Stimulated activated CD8-positive, alpha-beta memory T cell treated with anti-CD3 and anti-CD28 coated beads, Interleukin-4, amount 100 ng/mL, for 1 hour (primary cell): ENCODE measurements at places on chromosomes 13 and 19.

- DNase-seq = no peak
These were observed 2.4 kb downstream of the LNX2 start for GRCh38 chr13:27617881-27618321.

- DNase-seq = no peak
These were observed 413.7 kb downstream of the FGF14 start for GRCh38 chr13:101988140-101988539.

DNA sequence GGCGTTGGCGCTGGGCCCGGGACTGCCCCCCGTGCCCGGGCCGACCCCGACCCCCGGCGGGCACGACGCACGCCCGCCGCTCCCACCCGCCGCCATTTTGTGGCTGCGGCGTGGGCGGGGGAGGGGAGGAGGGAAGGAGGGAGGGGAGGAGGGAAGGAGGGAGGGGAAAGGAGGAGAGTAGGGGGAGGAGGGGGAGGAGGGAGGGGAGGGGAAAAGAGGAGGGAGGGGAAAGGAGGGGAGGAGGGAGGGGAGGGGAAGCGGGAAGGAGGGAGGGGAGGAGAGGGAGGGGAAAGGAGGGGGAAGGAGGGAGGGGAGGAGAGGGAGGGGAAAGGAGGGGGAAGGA is at the start of gene BTBD2:
Gene BTBD2 (minus strand): TSS at position 107 of the 343 bp plus-strand sequence. CDS start 11 bp downstream, at position 96.
- DNase-seq = peak; percentile 23

- no peak for DNase-seq
These were observed 919 bp upstream of the ADAMTS10 start for GRCh38 chr19:8611391-8611876.

GRCh38 chr13:39616087-39616694 is 13.2 kb upstream of the LHFPL6 start:
- DNase-seq = no peak

- DNase-seq = no peak
These were observed 25.9 kb downstream of the ARHGAP35 start for GRCh38 chr19:46886546-46887239.

DNA sequence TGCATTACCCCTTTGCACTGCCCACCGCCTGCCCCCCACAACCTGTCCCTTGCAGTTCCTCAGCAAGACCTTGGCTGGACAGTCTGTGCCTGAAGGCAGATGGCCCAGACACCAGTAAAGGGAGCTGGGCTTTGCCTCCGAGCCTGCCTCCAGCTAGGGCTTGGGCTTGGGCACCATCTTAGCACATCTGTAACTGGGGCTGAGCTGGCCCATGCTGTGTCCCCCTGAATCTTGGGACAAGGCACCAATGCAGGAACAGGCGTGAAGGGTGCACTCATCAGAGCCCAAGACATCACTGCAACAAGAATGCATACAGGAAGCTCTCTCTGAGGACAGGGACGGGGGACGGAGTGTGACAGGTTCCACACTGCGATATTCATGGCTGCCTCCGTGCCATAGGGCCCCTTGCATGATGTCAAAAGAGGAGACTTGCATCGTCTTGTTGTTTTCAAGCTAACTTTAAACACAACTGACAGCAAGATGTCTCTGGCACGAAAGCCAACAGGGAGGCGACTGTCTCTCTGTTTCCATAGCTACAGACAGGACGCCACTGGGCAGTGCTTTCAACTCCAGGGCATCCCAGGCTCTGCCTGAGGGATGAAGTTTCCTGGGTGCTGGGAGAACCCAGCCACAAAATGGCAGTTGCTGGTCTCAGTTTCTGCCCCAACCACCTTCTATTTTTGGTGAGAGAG is 8.7 kb upstream of the CHST8 start:
- DNase-seq = no peak

- DNase-seq = no peak
These were observed 5.0 kb downstream of the TLE5 start for GRCh38 chr19:3057275-3057714.

GRCh38 chr19:51188227-51188559 is 36.7 kb upstream of the CD33 start:
- DNase-seq = no peak

- DNase-seq = no peak
These were observed 107.1 kb downstream of the DACH1 start for GRCh38 chr13:71759651-71760511.

DNA sequence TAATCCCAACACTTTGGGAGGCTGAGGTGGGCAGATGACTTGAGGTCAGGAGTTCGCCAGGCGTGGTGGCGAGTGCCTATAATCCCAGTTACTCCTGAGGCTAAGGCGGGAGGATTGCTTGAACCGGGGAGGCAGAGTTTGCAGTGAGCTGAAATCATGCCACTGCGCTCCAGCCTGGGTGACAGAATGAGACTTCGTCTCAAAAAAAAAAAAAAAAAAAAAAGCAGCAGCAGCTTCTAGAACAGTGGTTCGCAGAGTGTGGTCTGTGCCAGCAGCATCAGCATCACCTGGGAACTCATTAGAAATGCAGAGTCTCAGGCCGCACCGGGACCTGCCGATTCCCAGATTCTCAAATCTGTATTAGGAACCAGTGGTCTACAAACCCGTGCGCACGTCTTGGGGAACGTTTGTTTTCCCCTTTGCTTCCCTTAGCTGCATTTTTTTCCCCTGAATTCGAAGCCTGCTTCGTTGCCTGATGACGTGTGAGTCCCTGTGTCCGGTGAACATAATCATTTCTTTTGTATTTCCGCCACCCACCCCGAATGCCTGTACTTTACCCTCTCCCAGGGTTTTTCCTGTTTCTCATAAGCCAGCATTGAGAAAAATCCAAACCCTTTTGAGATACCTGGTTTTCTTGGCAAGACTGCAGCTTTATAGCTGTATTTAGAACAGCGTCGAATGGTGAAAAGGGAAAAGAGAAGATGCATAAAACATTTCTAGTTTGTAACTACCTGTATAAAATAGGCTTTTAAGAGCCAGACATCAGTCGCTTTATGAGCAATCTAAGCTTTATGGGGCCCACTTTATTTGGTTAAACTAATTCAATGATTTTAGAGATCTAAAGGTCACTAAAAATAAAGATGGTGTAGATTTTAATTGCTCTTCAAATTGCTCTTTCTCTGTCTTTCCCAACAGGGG is 49.8 kb downstream of the BICRA start:
- DNase-seq = no peak

DNA sequence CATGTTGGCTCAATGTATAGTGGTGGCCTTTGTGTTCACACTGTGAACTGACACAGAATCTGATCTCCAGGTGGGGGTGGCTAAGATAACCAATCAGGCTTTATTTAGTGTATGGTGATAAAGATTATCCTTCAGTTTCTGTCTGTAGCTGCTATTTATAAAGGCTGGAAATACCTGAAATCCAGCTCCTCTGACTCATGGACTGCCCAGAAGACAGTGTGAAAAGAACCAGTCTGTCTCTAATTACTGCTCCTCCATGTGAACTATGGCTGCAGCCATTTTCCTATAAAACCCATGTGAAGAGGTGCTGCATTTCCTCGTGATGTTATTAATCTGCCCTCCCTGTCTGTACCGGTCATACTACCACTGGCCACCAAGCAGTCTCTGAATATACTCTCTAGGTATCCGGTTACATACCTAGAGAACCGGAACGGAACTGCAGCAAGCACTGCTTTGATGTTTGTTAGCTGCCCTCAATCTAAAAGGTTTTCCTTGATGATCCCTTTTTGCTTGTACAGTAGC is 238.0 kb downstream of the LHFPL6 start:
- DNase-seq = no peak

DNA sequence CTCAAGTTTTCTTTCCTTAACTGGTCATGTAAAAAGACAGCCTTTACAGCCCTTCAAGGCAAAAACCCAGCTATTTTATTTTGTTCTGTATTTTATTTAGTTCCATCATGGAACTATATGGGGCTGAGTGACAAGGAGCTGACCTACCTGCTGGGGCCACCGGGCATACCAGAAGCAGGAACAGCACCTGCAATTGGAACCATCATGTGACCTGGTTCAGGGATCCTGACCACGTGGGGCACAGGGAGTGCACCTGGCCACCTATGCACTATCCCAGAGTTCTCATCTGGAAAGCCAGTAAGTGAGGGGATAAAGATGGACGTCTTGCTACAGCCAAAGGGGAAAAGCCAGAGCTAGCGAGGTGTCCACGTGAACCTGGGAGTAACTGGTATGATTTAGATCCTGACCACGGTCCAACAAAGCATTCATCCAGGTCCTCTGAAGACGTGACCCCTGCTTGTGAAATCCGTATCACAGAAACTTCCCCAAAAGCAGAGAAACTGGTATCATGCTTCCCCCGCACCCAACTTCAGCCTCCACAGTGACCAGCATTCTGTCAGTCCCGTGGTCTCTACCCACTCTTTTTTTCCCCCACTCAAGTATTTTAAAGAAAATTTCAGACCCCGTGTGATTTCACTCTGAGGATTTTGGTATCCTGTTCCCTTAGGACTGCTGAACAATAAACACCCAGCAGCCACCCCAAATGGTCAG is 40.5 kb upstream of the SLC15A1 start:
- no peak for DNase-seq

GRCh38 chr13:44840131-44840530 is 149.1 kb downstream of the NUFIP1 start:
- DNase-seq = no peak

GRCh38 chr13:90640976-90641375 is 706.5 kb upstream of the MIR17HG start:
- DNase-seq = no peak

DNA sequence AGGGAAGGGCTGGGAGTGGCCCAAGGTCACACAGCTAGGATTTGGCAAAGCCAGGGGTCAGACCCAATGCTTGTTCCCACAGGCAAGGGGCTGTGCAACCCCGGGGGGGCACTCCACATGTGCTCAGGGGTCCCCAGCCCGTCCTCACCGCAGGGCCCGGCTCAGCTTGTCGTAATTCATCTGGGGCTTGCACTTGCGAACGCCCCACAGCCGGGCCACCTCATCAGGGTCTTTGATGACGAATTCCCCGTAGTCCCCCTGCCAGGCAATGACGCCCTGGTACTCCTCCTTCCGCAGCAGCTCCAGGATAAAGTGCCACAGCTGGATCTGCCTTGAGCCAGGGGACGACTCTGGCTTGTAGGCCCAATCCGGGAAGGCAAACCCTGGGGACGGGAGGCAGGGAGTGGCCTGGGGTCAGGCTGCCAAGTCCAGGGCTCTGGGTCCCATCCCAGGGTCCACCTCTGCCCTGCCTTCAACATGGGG is 4.7 kb downstream of the ERF start:
- DNase-seq = no peak

DNA sequence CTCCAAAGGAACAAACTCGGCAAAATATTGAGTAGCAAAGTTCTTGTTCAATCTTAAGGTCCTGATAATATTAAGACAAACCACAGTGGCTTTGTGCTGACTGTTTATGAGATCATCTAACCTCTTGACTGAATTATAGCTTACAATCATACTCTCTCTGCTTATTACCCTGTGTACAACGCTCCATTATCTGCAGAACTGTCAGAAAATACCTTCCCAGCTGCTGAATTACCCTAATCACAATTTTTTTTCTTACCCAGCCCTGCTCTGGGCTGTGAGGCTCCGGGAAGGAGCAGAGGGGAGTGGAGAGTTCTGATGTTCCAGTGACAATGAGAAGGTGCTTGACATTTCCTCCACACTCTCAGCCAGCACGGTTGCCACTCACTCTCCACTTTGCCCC is 64.8 kb downstream of the DCT start:
- DNase-seq = no peak

- DNase-seq = no peak
These were observed 13.1 kb downstream of the ERICH6B start for GRCh38 chr13:45602183-45603170.

- no peak for DNase-seq
These were observed 3.5 kb downstream of the DCAF15 start for GRCh38 chr19:13955662-13956364.

DNA sequence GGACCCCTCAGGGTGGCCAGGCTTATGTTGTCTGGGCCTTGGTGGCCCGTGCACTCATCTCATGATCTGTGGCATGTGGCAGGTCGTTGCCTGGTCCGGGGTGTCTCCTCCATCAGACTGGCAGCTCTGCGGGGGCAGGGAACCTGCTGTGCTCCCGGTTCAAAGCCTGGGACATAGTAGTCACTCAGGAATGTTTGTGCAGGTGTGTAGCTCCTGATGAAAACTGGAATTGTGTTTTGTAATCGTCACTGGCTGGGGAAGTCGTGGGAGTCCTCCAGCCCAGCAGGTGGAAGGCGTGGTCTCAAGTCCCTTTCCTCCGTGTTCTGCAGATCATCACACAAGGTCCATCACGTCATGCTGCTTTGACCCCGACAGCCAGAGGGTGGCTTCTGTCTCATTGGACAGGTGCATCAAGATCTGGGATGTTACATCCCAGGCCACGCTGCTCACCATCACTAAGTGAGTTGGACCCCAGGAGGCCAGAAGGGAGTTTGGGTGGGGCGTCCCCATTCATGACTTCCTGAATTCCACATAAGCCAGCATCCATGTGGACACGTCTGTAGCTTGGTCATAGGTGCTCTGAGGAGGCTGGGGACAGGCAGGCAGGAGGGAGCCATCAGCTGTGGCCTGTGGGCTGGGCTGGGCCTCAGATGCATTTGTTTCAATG is 19.1 kb downstream of the WDR88 start:
- no peak for DNase-seq

GRCh38 chr19:51716925-51717324 is 6.9 kb downstream of the HAS1 start:
- DNase-seq = no peak

- DNase-seq = no peak
These were observed 553.7 kb upstream of the PRR20A start for GRCh38 chr13:56586976-56587375.

GRCh38 chr19:49472936-49473335 is 1.1 kb upstream of the FLT3LG start:
- no peak for DNase-seq
